Mesenchymal stem cell (in vitro differentiated cells and primary cell): ENCODE measurements at places on chromosomes 4 and X.

DNA sequence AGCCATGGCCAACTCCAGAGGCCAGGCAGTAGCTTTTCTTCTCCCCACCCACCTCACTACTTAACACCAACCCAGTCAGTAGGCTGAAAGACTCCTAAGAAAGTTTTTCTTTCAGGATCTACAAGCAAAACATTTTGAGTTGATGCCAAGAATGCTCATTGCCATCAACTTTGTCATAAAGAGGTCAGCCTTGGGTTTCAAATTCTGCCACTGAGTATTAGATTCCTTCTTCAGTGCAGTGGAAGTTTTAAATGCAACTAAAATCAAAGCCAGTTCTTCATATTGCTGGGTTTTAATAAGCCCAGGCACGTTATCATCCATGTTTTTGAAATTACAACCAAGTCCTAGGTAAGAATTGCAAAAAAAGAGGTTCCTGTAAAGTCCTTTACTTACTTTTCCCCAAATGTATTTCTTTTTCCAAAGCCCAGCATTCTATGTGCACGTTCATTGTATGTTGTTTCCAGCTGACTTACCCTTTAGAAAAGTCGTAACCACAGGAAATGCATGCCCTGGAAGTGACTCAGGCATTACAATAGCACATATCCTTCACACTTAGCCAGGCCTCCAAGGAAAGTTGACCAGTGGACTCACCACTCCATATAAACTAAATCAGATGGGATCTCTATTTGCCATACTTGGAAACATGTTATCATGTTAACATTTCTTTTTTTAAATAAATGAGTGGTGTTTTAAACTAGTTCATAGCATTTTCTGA lies 229.9 kb downstream of the SOX3 start:
- H3K27me3 ChIP-seq = no peaks in the 10 kb centered on the region
- H3K4me1 ChIP-seq = peaks cover 5% of the 10 kb centered on the region
- H3K27ac ChIP-seq = peak overlapping the region; percentile 20
- no peak overlapping the region for H3K4me3 ChIP-seq
- peak; percentile 18 for DNase-seq

DNA sequence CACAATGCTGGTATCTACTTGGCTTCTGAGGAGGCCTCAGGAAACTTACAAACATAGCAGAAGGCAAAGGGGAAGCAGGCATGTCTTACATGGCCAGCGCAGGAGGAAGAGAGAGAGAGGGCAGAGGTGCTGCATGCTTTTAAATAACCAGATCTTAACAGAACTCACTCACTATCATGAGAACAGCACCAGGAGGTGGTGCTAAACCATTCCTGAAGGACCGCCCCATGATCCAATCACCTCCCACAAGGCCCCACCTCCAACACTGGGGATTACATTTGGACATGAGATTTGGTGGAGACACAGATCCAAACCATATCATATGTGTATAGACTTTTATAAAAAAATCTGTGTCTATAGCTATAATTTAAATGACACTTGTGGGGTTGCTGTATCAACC lies 48.6 kb upstream of the ERVMER34-1 start:
- H3K36me3 ChIP-seq = peaks cover 3% of the 10 kb centered on the region
- no peak overlapping the region for H3K4me3 ChIP-seq
- no peak overlapping the region for H3K27ac ChIP-seq

GRCh38 chrX:56792270-56793111 lies 63.4 kb downstream of the NBDY start:
- H3K4me3 ChIP-seq = no peak overlapping the region
- no peak overlapping the region for H3K27ac ChIP-seq
- peaks cover 2% of the 10 kb centered on the region for H3K36me3 ChIP-seq
- peaks cover 5% of the 10 kb centered on the region for H3K4me1 ChIP-seq

GRCh38 chr4:139050446-139050845 lies 34.9 kb downstream of the NOCT start:
- peak; percentile 45 for DNase-seq
- no peaks in the 10 kb centered on the region for H3K27me3 ChIP-seq
- peaks cover 10% of the 10 kb centered on the region for H3K36me3 ChIP-seq
- H3K4me1 ChIP-seq = no peaks in the 10 kb centered on the region
- peak overlapping the region; percentile 62 for H3K27ac ChIP-seq

GRCh38 chrX:149495573-149496071 lies 9.5 kb downstream of the IDS start:
- no peaks in the 10 kb centered on the region for H3K27me3 ChIP-seq
- peaks cover 49% of the 10 kb centered on the region for H3K36me3 ChIP-seq
- no peak overlapping the region for H3K4me3 ChIP-seq

DNA sequence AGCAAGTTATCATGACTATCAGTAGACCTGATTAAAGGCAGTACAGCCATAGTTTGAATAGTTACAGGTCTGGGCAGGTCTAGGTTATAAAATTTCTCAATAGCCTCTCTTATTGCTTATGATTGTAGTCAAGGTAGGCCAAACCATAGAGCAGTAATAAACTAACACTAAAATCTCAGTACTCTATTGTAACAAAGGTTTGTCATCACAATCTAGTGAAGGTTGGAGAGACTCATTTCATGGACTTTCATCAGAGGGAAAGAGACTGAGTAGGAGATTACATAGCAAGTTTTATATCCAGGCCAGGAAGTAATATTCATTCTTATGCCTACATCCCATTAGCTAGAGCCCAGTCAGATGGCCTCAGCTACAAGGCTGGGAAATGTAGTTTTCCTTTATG lies 141.0 kb downstream of the ASB9 start:
- no peaks in the 10 kb centered on the region for H3K4me1 ChIP-seq
- H3K36me3 ChIP-seq = no peaks in the 10 kb centered on the region
- H3K4me3 ChIP-seq = no peak overlapping the region
- H3K27ac ChIP-seq = no peak overlapping the region

DNA sequence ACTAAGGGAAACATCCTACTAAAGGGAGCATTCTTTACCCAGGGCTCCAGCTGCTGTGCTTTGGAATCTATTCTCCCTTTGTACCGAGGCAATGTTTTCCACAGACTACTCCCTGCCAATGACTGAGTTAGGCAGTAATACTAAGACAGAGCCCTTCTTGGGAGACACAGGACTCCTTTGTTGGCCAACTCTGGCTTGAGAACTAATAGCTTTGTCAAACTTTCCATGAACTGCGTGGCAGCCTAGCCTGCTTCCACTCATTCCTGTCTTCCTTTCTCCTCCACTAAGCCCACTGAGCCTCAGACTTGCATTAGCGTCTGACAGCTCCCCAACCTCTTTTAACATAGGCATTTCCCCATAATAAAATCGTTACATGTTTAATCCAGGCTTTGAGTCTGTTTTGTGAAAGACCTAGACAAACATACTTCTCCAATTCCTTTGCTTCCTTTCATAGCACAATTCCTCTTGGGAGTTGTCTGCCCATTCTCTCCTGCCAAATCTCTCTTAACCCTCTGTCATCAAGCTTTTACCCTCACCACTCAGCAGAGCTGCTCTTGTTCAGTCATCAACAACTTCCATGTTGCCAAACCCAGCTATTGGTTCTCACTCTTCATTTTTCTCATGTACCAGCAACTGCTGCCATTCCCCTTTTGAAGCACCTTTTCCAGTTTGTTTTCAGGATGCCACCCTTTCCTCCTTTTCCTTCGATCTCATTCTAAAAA lies 300.3 kb upstream of the IGFBP7 start:
- no peak for DNase-seq
- H3K36me3 ChIP-seq = no peaks in the 10 kb centered on the region
- no peak overlapping the region for H3K27ac ChIP-seq

GRCh38 chr4:102217345-102217744 lies 127.9 kb downstream of the SLC39A8 start:
- no peak for DNase-seq
- H3K27me3 ChIP-seq = no peaks in the 10 kb centered on the region
- no peak overlapping the region for H3K27ac ChIP-seq
- H3K4me1 ChIP-seq = no peaks in the 10 kb centered on the region
- no peak overlapping the region for H3K4me3 ChIP-seq

GRCh38 chrX:10165580-10166247 lies 8.9 kb downstream of the CLCN4 start:
- no peaks in the 10 kb centered on the region for H3K4me1 ChIP-seq
- H3K27ac ChIP-seq = no peak overlapping the region
- peaks cover 2% of the 10 kb centered on the region for H3K36me3 ChIP-seq
- no peaks in the 10 kb centered on the region for H3K27me3 ChIP-seq
- no peak overlapping the region for H3K4me3 ChIP-seq
